Left forelimb (tissue), 1 donor: ENCODE measurements at places on chromosomes 12 and 14.
A peak's percentile ranks its signal among the peaks of the same experiment; 100 is the strongest.

DNA sequence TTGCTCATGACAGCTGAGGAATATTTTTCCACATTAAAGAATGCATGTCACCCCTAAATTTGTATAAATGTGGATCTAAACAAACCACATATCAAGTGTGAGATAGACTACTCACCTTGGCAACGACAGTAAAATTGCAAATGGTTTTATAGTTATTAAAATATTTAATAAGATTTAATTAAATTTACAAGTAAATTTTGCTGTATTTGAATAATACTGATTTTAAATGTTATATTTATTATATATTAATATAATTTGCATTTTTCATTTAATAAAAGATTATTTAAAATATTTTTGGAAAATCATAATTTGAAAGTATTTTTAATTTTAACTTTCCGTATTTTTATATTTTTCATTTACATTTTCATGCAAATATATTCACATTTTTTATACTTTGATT, 53.4 kb downstream of the SERPINA3 start:
- DNase-seq: no peak

GRCh38 chr12:56723889-56724700, 1.0 kb downstream of the NACA start:
- no peak for DNase-seq

GRCh38 chr12:25365340-25365730, 114.6 kb upstream of the KRAS start:
- no peak for DNase-seq

DNA sequence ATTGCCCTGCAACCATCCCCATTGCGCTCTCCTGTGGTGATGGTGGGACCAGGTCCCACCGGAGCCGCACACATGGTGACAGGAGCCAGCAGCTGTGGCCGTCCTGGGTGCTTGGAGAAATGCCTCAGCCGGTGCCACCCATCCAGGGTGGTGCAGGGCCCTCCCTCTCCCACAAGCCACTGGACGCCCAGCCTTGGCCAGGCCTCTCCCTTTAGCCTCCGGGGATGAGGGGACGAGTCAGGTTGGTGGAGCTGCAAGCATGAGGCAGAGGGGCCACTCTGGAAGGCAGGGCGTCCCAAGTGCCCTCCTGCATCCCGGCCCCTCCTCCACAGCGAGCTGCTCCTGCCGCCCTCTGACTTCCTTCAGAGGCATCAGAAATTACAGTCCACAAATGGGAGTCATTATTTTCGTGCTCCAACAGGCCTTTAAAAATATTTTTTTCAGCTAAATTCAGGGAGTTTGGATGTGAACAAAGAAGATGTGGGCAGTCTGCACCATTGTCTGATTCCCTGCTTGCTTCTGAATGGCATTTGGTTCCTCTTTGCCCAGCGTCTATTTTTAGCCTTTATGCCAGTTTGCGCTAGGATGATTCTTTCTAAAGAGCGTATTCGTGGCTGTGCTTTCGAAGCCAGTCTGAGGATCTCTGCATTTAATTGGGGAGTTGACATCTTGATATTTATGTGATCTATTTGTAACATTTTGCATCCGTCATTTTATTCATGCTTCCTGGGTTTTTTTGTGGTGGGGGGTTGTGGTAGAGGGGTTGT, 189.4 kb downstream of the ADGRD1 start:
- DNase-seq: peak; percentile 59
